ENCODE measurements at places on chromosomes 3 and 15.

DNA sequence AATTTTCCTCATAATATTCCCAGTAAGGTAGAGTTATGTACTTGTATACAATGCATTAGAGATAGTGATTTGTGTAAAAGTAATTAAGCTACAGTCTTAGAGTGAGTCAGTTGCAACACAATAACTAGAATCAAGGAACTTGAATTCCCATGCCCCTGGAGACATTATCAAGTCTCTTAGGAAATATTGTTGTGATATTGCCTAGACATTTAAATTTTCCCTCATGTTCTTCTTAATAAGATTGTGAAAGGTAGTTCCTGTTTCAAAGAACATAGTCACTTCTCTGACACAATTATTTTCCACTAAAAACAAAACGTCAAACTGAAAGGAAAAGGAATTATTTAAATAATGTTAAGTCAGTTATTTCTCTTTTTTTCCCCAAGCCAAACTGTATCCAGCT lies 13.0 kb upstream of the ATP1B3 start:
- no peak for DNase-seq

GRCh38 chr3:151558661-151559060 lies 97.8 kb upstream of the IGSF10 start:
- no peak for DNase-seq

DNA sequence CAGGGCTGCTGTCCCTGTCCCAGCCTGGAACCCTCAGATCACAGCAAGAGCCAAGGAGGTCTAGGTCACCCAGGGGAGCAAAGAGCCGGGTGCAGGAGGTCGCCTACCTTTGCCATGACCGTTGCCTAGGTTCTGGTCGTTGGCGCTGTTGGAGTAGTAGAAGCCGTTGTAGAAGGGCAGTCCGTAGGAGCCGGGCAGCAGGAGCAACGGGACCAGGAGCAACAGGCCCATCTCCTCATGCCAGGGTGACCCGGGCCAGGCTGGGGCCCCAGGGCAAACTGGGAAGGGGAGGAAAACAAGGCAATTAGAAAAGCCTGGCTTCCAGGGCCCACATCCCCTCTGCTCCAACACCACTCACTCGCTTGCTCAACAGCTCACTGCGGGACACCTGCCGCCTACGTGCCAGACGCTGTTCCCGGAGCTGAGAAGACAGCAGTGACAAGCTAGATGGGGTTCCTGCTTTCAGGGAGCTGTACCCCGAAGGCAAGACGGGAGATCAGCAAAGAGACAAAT lies 8.2 kb downstream of the HAPLN3 start:
- no peak for DNase-seq

GRCh38 chr15:67559158-67559557 lies 16.7 kb downstream of the MAP2K5 start:
- no peak for DNase-seq

GRCh38 chr15:75712668-75713337 lies at the start of gene CSPG4:
TSS of gene CSPG4 (minus strand) at chr15:75712848. CDS start at chr15:75712755, 93 bp downstream.
- DNase-seq = peak; percentile 71

DNA sequence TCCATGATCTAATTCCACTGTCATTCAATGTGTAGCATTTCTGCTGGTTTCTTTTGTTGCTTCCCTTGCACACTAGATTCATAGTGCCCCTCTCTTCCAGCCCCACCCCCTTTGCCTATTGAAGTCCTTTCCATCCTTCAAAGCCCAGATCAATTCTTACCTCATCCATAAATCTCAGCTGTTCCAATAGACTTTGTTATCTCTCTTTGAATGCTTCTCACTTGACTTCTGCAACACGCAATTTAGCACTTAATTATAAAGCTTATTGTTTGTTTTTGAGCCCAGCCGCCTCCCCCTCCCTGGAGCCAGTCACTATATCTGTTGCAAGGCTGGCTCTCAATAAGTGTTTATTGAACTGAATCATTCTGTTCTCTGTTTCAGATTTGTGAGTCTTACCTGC lies 174.6 kb upstream of the TBL1XR1 start:
- DNase-seq = no peak

DNA sequence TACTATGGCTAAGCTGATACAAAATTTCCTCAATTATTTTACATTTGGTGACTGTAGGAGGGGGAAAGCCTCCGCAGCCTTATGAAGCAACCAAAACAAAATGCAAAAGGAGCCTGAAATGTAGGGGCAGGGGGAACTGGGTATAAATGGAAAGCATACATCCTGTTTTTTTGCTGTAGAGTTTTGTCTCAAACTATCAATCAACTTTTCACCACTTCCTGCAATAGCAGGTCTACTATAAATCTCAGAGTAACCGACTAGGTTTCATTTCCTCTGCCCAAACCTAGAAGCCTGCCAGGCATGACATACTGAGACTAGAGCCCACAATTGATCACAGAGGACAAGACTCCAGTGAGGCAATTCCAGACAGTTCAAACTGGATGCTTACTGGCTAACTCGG lies 91.3 kb downstream of the SHQ1 start:
- no peak for DNase-seq

DNA sequence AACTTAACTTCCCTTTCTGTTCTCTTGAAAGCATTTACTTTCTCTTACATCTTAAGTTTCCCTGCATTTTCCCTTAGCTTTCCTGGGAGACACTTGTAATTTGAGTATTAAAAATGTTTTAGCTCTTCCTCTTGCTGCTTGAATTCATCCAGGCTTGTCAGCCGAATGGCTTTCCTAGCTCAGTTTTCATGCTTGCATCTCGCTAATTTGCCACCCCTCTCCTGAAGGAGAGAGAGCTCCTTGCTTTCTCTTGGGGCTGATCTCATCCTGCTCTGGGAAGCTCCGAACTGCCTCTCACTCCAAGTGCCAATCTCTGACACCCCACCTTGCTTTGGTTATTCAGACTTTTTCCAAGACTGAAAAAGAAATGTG lies 374.6 kb upstream of the TBL1XR1 start:
- no peak for DNase-seq

GRCh38 chr3:14588425-14589112 lies 48.4 kb upstream of the GRIP2 start:
- no peak for DNase-seq

DNA sequence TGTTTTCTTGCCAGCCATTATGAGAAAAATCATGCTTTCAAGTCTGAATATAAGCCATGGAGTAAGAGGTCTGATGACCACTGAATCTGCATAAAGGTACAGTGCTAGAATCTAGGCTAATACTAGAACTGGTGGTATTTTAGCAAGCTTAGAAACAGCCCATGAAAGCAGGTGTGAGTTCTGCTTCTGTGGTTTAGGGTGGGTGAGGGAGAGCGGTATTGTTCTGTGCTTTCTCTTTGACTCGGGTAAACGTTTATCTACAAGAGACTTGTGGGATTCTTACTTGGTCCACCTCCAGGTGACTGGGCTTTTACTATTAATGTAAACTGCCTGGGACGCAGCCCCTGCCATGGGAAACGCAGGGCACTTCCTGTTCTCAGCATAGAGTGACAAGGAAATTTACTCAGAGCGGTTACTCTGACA lies 55.2 kb downstream of the PGPEP1L start:
- DNase-seq = no peak

GRCh38 chr3:14278799-14279625 lies 100.4 kb downstream of the LSM3 start:
- no peak for DNase-seq

DNA sequence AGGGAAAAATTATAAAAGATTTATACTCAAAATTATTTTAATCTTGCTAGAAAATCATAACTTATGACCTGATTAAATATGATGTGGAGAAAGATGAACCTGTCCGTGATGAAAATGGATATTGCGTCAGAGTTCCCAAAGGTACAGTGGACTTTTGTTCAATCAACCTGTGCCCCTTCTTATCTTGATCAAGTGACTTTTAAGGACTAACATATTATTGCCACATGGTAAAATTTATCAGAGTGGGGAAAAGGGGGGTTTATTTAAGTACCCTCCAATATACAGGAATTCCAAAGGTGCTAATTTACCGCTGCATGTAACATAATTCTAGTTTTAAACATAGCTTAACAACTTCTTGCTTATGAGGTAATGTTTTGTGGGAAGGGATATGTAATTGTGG lies 39.6 kb downstream of the HDC start:
- no peak for DNase-seq

DNA sequence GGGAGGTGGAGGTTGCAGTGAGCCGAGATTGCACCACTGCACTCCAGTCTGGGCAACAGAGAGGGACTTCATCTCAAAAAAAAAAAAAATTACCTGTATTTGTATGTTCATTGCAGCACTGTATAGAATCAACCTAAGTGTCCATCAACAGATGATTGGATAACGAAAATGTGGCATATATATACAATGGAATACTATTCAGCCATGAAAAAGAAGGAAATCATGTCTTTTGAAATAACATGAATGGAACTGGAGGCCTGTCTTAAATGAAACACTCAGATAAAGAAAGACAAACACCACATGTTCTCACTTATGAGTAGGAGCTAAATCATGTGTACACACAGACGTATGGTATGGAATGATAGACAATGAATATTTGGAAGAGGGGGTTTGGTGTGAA lies 59.4 kb upstream of the MEF2A start:
- no peak for DNase-seq

GRCh38 chr3:133570139-133570936 lies 3.1 kb upstream of the CDV3 start:
- DNase-seq = no peak
